ENCODE measurements at places on chromosomes 11 and 22. TPM values are rescaled to one million over a fixed set of nuclear protein-coding genes. Genes with fewer than 3 reads are reported as not detected.
A peak's percentile ranks its signal among the peaks of the same experiment; 100 is the strongest.

DNA sequence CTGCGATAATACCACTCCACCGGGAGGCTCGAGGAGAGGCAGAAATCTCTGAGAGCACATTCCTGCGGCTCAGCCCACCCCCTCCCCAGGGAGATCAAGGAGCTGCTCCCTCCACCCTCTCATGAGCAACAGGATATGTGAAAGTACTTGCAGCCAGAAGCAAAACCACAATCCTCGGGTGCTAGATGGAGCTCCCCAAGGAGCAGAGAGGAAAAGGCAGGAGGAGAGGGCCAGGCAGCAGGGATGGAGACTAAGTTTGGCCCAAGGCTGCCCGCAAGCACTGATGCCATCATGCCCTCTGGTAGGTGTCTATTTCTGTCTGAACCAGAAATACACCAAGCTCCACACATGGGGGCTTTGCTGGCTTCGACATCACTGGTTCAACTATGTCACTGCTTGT lies 22.3 kb downstream of the VPS37C start:
- DNase-seq, result no peak

GRCh38 chr11:66419825-66420224 lies 1.0 kb upstream of the NPAS4 start:
- DNase-seq, result no peak

- DNase-seq, result no peak
These were observed 39.3 kb downstream of the SGSM1 start for GRCh38 chr22:24845041-24845898.

- DNase-seq, result peak; percentile 91
These were observed 19.4 kb downstream of the EHF start for GRCh38 chr11:34640050-34640923.

GRCh38 chr22:35306350-35306967 lies 6.8 kb downstream of the TOM1 start:
- DNase-seq, result no peak

DNA sequence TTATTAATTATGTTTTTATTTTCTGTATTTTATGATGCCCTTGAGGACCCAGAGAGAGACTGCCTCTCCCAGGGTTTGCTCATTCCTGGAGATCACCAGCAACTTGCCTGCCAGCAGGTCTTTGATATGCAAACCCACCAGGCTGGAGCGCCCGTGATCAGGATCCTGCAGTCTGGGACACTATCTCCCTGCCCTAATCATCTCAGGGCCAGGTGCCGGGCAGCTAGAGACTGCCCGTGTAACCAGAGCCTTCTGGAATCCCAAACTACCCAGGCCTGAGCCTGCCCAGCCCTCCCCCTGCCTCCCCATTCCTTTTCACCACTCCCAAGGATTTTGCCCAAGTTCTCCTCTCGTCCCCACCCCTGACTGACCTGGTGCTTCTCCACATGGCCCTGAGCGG lies 52.2 kb upstream of the B3GAT1 start:
- DNase-seq, result no peak

GRCh38 chr22:31337178-31337577 lies 9.0 kb downstream of the PATZ1 start:
- DNase-seq, result no peak

DNA sequence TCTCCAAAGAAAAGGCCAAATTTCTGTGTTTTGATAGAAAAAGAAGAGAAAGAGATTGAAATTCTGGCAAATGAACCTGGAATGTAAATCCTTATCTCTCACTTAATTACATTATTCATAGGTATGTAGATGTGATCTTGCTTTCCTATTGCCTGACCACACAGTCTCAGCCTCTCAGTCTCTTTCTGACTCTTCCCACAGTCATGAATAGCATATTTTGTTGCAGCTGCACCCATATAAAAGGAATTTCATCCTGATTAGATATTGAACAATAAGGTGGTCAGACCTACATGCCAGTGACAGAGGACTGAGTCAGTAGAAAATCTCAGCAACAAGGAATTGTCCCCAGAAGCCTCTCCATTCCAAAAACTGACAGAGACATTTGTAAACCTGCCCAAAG lies 62.9 kb upstream of the LRRC4C start:
- DNase-seq, result peak; percentile 10

DNA sequence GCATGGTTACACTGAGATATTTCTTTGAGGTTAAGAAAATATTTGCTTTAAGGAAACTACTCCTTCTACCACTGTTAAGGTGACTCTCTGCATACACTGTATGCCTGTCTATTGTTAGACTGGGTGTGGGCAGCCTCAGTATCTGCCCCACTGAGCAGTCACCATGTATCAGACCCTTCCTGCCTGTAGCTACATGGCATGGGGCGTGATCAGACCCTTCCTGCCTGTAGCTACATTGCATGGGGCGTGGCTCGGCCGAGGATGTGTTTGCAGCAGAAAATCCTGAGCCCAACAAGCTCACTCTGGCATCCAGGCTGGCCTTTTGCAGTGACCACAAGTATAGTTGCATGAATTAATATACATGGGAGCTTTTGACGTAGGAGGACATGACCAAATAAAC lies 669.4 kb downstream of the OPCML start:
- DNase-seq, result no peak

- DNase-seq, result no peak
These were observed 574.3 kb downstream of the NTM start for GRCh38 chr11:131944736-131945135.

DNA sequence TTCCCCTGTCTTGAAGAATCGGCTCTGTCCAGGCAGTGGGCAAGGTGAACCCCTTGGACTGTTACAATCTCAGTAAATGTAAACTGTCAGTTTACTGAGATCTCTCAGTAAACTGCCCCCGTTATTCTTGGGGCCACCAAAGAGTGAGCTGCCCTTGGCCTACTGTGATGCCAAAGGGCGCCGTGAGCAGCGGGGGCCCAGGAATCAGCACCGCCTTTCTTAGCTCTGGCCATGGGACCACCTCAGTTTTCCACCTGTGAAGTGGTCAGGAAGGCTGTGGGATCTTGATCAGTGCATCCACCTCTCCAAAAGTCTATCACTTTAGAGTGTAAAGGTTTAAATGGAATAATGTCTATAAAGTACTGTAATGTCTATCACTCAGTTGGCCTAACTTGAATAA lies 57.1 kb downstream of the THAP12 start:
- DNase-seq, result no peak

GRCh38 chr11:63907063-63907462 lies 9.9 kb downstream of the RCOR2 start:
- DNase-seq, result no peak

GRCh38 chr11:103878646-103879045 lies 157.8 kb upstream of the DDI1 start:
- no peak for DNase-seq

DNA sequence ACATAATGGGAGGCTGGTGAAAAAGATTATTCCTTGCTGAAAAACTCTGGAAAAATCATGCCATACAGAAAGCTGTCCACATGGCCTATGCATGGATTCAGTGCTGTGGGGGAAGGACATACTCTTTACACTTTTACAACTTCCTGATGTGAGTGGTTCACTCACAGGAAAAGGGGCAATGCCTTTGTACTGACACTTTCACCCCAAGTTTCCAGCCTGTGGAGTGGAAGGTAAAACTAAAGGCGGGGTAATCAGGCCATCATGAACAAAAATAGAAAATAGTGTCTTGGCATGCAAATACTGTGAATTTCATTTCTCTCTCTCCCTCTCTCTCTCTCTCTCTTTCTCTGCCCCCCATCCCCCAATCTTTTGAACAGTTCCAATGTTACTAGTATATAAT lies 281.8 kb downstream of the ETS1 start:
- no peak for DNase-seq

Gene OR5AS1
- not detected for total RNA-seq

DNA sequence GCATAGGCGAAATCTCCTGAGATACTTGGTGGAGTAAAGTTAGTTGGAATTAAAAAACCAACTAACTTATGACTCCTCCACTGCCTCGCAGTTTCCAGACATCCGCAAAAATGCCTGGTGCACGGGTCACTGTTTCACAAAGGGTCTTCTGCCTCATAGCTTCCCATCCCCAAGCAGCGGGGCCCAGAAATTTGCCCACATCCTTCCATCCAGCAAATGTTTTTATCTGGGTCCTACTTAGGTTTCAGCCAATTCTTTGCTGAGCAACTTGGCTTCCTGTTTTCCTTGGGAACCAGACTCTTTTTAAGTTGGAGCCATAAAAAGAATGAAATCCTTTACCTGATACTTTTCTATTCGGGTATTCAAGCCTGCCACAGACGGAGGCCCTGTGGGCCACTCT lies 36.2 kb downstream of the FZD4 start:
- no peak for DNase-seq

GRCh38 chr11:31815711-31816467 lies 4.8 kb upstream of the PAX6 start:
- no peak for DNase-seq

Gene OR8A1
- not detected for total RNA-seq

- no peak for DNase-seq
These were observed 35.2 kb upstream of the CREB3L1 start for GRCh38 chr11:46242041-46242951.

Gene GRAP2
- total RNA-seq, result not detected

DNA sequence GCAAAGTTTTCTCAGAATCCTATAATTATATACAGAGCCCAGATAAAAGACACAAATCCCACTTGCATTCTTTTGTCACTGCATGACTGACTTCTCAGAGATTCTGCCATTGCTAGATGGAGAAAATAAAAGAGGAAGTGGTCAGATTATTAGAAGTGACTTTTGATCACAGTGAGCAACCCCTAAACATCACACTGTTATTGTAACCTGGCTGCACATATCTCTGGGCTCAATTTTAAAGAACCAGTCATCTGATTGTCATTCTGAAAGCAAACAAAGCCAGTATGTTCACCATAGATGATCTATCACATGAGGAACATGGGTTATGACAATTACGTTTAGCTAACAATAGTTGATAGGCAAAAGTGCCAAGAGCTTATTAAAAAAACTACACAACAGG lies 47.8 kb downstream of the COPB1 start:
- DNase-seq, result no peak

DNA sequence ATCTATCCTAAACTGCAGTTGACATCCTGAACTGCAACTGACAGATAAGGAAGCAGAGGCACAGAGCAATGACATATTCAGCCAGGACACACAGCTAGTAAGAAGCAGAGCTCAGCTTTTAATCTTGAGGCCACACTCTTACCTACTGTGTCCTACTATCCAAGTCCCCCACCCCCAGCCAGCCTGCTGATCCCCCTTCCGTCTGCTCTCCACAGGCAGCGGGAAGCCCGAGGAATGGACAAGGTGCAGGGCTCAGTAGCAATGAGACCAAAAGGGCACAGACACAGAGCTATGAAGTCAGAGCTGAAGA lies 4.3 kb downstream of the POLR3H start:
- no peak for DNase-seq

DNA sequence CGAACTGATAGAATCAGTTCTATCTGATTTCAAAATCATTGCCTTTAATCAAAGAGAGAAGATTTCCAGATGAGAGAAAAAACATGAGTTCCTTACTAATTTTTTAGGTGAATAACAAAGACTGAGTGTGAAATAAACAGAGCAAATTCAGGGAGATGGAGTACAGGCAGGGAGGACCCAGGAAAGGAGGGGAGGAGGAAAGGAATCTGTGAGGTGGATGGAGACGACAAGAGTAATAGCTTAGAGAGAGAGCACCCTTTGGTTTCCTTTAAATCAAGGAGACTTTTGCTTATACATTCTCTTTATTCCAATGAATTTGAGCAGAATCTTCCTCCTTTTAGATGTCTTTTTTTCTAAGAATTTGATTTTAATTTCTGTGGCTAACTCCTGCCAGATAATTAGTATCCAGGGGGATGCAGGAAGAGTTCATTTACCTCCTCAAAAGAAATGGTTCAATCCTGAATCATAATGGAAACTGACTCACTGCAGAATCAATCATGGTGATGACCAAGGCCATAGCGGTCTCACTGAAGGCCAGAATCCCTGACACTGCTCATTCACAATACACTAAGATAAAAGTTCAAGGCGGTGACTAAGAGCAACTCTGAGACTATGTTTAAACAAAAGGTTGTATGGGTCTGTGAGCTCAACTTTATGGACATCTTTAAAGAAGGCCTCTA lies 234.0 kb upstream of the ZC3H12C start:
- DNase-seq, result peak; percentile 55

- DNase-seq, result peak; percentile 10
These were observed 16.4 kb upstream of the RFPL3 start for GRCh38 chr22:32341122-32341740.

GRCh38 chr22:20137671-20138416 lies 6.2 kb downstream of the ZDHHC8 start:
- DNase-seq, result no peak

Gene THRSP
- total RNA-seq, result not detected

DNA sequence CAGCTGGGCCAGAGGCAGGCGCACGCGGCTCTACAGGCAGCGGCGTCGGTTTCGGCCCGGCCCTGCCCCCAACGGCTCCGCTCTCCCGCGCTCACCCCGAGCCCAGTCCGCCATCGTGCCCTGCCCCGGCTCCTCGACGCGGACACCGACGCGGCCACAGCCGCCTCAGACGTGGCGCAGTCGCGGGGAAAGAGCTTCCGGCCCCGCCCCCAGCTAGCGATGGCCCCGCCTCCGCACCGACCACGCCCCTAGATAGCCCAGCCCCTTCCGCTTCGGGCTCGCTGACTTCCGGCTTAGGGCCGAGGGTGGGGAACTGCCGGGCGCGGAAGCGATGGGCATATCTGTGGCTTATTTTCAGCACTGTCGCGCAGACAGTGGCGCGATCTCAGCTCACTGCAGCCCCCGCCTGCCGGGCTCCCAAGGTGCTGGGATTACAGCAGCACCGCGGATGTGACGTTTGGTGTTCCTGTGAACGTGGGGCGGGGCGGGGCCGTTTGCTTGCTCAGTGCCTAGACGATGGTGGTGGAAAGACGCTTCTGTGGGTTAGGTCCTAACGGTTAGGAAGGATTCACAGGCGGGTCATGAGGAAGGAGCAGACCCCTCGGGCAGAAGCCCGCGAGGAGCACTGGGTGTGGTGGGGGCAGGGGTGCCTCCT lies at the start of the genes BET1L and RIC8A:
Gene BET1L, minus strand, starts transcription at position 192 of the 655 bp plus-strand sequence. Its CDS starts 78 bp downstream, at position 114.
Gene RIC8A, plus strand, starts transcription at position 501 of the 655 bp plus-strand sequence. CDS start 1,147 bp downstream, outside the sequence.
- DNase-seq, result peak; percentile 96

DNA sequence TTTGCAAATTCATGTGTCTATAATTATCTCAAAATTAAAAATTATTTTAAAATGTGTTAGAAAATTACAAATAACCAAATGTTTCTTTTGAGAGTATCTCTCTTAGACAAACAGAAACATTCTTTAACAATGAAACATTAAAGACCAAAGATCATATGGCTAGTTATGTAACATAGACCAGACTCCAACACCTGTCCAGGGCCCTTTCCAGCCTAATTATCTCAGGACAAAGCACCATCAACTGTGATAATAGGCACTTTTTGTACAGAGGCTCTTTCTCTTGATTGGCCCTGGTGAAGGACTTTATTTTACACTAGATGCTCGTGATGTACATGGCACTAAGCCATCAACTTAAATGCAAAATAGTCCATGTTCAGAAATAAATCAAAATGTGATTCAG lies 5.0 kb upstream of the PLEKHA7 start:
- no peak for DNase-seq

Gene HOATZ
- not detected for total RNA-seq

All from kidney epithelial cell (primary cell).